ENCODE measurements at places on chromosomes 7 and 10.

- no peak for DNase-seq
Observed at GRCh38 chr7:110645060-110645459, 445.9 kb upstream of the LRRN3 start.

GRCh38 chr10:132532749-132533560 is 4.6 kb upstream of the INPP5A start:
- DNase-seq: no peak

DNA sequence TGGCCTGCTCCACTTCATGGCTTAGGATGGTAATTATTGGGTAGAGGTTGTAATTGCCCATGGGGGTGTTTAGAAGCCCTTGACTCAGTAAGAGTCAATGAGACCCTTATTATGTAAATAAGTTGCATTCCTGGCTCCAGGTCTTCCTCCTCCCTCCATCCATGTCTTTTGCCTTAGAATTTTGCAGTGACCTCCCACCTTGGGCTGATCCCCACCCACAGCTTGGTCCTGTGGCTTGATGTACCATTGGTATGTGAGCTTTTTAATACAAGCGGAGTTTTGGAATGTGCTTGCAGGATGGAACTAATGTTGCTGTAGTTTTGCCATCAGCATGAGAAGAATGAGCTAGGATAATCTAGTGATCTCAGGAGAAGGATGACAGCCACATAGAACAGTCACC is 73.2 kb upstream of the DGKI start:
- no peak for DNase-seq

DNA sequence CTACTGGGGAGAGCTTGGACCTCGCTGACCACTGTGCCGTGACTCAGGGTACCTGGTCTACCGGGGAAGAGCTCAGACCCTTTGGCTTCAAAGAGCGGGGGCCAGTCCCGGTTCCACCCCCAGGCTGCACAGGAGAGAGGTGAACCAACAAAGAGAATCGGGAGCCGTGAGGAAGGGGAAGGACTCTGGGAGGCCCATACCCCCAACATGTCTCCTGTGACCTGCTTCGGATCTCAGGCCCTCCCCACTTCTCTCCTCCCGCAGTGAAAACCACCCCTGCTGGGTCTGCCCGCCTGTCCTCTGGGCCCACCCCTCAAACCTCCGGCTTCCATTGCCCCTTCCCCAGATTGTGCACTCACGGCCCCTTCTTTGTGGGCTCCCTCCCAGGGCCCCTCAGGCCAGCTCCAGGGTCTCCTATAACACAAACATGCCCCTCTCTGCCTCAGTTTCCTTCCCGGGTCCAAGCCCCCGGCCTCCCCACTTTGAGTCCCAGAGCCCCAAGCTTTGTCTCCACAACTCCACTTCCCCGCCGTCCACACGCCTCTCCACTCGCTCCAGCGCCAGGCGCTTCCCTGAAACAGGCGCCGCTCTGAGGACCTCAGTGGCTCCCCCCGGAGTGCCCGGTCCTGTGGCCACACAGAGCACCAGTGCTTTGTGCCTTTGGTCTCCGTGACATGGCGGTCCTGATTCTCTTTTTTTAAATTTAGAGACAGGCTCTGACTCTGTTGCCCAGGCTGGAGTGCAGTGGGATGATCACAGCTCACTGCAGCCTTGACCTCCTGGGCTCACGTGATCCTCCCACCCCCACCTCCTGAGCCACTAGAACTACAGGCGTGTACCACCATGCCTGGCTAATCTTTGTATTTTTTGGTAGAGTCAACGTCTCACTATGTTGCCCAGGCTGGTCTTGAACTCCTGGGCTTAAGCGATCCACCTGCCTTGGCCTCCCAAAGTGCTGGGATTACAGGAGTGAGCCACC is 7.5 kb upstream of the INTS1 start:
- DNase-seq: no peak

DNA sequence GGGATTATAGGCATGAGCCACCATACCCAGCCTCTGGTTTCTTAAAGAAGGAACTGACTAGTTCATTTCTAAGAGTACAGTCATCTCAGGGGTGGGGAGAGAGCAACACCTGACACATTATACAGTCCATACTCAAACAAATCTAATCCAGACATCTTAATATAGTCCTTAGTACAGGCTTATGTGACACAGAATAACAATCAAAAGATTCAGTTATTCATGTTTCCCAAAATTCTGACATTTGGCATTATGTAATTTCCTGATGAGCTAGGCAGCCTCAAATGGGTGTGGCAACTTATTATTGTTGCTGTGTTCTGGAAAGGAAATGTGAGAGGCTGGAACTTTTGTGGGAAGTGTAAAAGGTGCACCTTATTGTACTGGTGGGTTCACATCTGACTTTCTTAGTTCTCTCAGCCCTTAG is 116.3 kb downstream of the WDFY4 start:
- no peak for DNase-seq

DNA sequence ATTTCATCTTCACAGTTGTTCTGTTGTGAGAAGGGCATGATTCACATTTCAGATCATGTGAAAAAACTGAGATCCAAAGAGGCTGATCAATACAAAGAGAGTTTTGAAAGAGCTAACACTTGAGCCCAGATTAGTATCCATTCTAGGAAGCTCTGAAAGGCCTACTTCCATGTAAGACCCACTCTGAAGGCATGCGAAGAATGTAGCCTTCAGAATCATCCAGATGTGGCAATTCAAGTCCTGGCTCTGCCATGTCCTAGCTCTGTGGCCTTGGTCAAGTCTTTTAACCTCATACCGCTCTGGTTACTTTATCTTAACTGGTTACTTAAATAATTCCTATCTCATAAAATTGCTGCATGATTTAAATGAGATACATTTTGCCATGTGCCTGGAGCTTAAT is 111.1 kb downstream of the FZD1 start:
- DNase-seq: no peak

All from NCI-H446 (cell line).